A673 (cell line): ENCODE measurements at places on chromosomes 7 and 10. TPM values are rescaled to one million over a fixed set of nuclear protein-coding genes. Genes with fewer than 3 reads are reported as not detected.
A peak's percentile ranks its signal among the peaks of the same experiment; 100 is the strongest.

PAPOLB gene
- total RNA-seq: 0.17 TPM in 2 replicates

NEUROD6 gene
- total RNA-seq: not detected in 2 replicates

HOXA1 gene
- total RNA-seq: not detected in 2 replicates

RBM20 gene
- 1.3 and 1.8 TPM in 2 replicates for total RNA-seq

BLNK gene
- not detected in 2 replicates for total RNA-seq

VAX1 gene
- 65.1 and 74.4 TPM in 2 replicates for total RNA-seq

VPS41 gene
- total RNA-seq: 45.8 and 55.3 TPM in 2 replicates

LBX1 gene
- total RNA-seq: not detected in 2 replicates

ANKRD7 gene
- 3.9 and 4.2 TPM in 2 replicates for total RNA-seq

CFAP58 gene
- 0.17 and 0.52 TPM in 2 replicates for total RNA-seq

DNA sequence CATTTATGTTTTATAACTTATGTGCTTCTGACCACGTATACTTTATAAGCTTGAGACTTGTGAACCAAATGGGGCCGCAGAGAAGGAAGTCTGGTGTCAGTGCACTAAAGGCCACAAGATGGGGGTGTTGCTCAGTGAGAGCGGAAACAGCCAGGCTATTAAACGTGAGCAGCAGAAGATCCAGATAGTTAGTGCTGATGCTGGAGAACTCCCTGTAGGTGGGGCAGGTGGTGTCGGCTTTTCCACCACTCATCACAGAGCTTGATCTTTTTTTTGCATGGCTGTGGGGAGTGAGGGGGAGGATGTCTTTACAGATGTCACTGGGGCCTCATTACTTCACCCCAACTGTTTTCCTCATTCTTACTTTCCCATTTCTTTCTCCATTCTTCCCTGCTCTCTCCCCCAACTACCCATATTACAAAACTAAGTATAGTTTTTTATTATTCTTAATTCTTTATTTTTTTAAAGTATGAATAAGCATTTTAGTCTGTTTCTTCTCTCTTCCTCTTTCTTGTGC, 34.7 kb downstream of the ACADSB start:
- no peaks in the 10 kb centered on the region for H3K4me1 ChIP-seq
- no peak overlapping the region for H3K27ac ChIP-seq
- peak; percentile 65 for DNase-seq
- no peak overlapping the region for H3K4me3 ChIP-seq
- H3K36me3 ChIP-seq: no peaks in the 10 kb centered on the region
- H3K27me3 ChIP-seq: no peaks in the 10 kb centered on the region

GRCh38 chr7:33054261-33054964, 8.2 kb downstream of the NT5C3A start:
- no peak overlapping the region for H3K27ac ChIP-seq
- no peaks in the 10 kb centered on the region for H3K36me3 ChIP-seq
- no peaks in the 10 kb centered on the region for H3K27me3 ChIP-seq
- DNase-seq: no peak
- H3K4me1 ChIP-seq: peaks cover 20% of the 10 kb centered on the region
- no peak overlapping the region for H3K4me3 ChIP-seq

GRCh38 chr10:105797234-105797890, 1156.3 kb downstream of the SORCS3 start:
- DNase-seq: peak; percentile 81
- H3K27ac ChIP-seq: no peak overlapping the region
- H3K4me1 ChIP-seq: peaks cover 42% of the 10 kb centered on the region
- no peak overlapping the region for H3K4me3 ChIP-seq
- H3K27me3 ChIP-seq: no peaks in the 10 kb centered on the region

- no peaks in the 10 kb centered on the region for H3K4me1 ChIP-seq
- no peak overlapping the region for H3K4me3 ChIP-seq
- H3K27me3 ChIP-seq: peaks cover 87% of the 10 kb centered on the region
- DNase-seq: no peak
Measured at GRCh38 chr10:1678084-1678483, 59.2 kb downstream of the ADARB2 start.

DNA sequence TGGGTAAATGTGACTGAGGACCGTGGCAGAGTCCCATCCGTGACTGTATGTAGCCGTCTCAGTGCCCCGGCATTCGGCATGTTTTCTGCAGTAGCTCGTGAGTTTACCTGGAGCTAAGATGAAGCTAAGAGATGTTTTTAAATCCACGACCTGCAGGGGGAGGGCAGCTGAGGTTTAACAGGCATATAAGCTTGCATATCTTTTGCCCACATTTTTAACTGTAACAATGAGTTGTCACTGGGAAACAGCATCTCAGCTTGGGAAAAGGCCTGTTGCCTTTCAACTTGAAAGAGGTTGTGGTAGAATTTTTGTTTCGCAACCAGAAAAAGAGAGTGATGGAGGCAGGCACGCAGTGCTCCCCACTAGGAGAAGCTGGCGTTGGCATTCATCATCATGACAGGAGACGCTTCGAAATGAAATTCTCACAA, 77.7 kb downstream of the CELF2 start:
- no peaks in the 10 kb centered on the region for H3K4me1 ChIP-seq
- peaks cover 23% of the 10 kb centered on the region for H3K27me3 ChIP-seq
- DNase-seq: no peak
- H3K36me3 ChIP-seq: no peaks in the 10 kb centered on the region
- no peak overlapping the region for H3K4me3 ChIP-seq

GRCh38 chr10:30540276-30540675, 89.3 kb downstream of the LYZL2 start:
- H3K27me3 ChIP-seq: no peaks in the 10 kb centered on the region
- H3K27ac ChIP-seq: no peak overlapping the region
- H3K4me3 ChIP-seq: no peak overlapping the region
- H3K36me3 ChIP-seq: no peaks in the 10 kb centered on the region
- DNase-seq: no peak
- no peaks in the 10 kb centered on the region for H3K4me1 ChIP-seq

GRCh38 chr7:67523713-67524112, 527.1 kb downstream of the TYW1 start:
- H3K27ac ChIP-seq: no peak overlapping the region
- H3K4me3 ChIP-seq: no peak overlapping the region
- peaks cover 1% of the 10 kb centered on the region for H3K4me1 ChIP-seq
- H3K36me3 ChIP-seq: no peaks in the 10 kb centered on the region

DNA sequence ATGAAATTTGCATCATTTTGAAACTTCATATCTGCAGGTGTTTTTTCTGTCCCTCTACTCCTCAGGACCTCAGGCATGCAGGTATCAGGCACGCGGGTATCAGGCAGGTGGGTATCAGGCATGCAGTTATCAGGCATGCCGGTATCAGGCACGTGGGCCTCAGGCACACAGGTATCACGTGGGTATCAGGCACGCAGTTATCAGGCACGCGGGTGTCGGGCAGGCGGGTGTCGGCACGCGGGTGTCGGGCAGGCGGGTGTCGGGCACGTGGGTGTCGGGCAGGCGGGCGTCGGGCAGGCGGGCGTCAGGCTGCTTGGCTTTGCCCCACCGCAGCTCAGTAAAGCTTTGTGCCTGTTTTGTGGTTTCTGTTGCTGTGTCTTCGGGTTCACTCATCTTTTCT, 8.7 kb downstream of the SPRN start:
- no peaks in the 10 kb centered on the region for H3K27me3 ChIP-seq
- DNase-seq: no peak
- H3K36me3 ChIP-seq: peaks cover 34% of the 10 kb centered on the region
- H3K27ac ChIP-seq: no peak overlapping the region
- no peaks in the 10 kb centered on the region for H3K4me1 ChIP-seq
- H3K4me3 ChIP-seq: no peak overlapping the region

GRCh38 chr10:3787016-3787400, 2.0 kb upstream of the KLF6 start:
- no peak overlapping the region for H3K27ac ChIP-seq
- no peaks in the 10 kb centered on the region for H3K27me3 ChIP-seq
- DNase-seq: no peak
- H3K36me3 ChIP-seq: peaks cover 6% of the 10 kb centered on the region

- H3K36me3 ChIP-seq: no peaks in the 10 kb centered on the region
- H3K4me3 ChIP-seq: no peak overlapping the region
- H3K27ac ChIP-seq: no peak overlapping the region
- H3K4me1 ChIP-seq: no peaks in the 10 kb centered on the region
- DNase-seq: no peak
Measured at GRCh38 chr10:11353006-11353896, 258.2 kb downstream of the USP6NL start.
